CD4-positive, alpha-beta T cell treated with Interleukin-10 for 1 hour (primary cell): ENCODE measurements at places on chromosomes 1 and 21.
A peak's percentile ranks its signal among the peaks of the same experiment; 100 is the strongest.

DNA sequence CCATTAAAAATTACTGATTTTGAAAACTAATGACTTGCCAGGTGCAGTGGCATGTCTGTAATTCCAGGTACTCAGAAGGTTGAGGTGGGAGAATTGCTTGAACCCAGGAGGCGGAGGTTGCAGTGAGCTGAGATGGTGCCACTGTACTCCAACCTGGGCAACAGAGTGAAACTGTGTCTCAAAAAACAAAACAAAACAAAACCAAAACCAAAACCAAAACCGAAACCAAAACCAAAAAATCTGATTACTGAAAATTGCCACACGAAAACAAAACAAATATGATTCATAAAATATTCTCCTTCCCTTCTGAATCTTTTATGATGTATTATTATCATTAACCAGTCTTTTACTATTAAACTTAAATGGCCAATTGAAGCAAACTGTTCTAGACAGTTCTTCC, 74.1 kb downstream of the SERINC2 start:
- peak; percentile 57 for DNase-seq

DNA sequence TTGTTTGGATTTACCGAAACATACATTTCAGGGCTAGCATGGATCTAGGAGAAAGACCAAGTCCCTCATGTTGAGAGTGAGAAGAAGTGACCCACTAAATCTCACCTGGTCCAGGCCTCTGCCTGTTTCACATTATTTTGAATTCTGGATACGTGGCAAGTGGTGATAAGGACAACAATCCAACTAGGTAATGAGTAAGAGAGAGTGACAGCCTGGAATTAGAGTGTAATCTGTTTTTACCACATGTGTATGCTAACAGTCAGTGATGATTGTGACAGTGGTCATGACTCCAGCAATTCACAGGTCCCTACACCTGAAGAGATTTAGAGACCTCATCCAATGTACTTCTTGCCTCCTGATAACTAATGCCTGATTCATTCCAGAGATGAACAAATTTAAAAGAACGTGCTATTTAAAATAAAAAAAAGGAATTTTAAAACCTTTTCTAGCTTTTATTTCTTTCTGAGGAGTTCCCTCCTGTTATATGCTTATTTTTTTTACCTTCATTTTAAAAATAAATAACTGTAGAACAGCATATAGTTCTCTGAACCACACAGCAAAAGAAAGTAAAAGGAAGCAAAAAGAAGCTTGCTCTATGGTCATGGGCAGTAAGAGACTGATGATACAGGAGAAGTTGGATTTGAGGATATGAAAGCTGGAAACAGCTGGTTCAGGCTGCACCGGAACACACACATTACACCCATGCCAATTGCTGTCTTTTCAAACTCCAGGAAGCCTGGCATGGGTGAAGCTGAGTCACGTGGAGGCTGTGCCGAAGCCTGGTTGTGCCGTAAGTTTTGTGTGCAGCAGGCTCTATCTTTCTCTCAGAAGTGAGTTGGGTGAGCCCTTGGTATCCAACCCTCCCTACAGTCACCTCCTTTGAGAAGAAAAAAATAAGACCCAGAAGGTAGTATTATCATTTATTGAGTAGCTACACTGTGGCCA, 14.7 kb downstream of the C1orf116 start:
- no peak for DNase-seq

- DNase-seq, result no peak
Observed at GRCh38 chr1:169970114-169970513, 76.4 kb upstream of the SCYL3 start.

- no peak for DNase-seq
Observed at GRCh38 chr21:36193200-36193599, 36.6 kb downstream of the DOP1B start.

- peak; percentile 48 for DNase-seq
Observed at GRCh38 chr1:150765296-150765976, at the start of gene CTSS. TSS of gene CTSS (minus strand) at chr1:150765778. CDS start at chr1:150764763, 1,015 bp downstream.

GRCh38 chr1:83990734-83991133, 8.2 kb downstream of the TTLL7 start:
- no peak for DNase-seq

DNA sequence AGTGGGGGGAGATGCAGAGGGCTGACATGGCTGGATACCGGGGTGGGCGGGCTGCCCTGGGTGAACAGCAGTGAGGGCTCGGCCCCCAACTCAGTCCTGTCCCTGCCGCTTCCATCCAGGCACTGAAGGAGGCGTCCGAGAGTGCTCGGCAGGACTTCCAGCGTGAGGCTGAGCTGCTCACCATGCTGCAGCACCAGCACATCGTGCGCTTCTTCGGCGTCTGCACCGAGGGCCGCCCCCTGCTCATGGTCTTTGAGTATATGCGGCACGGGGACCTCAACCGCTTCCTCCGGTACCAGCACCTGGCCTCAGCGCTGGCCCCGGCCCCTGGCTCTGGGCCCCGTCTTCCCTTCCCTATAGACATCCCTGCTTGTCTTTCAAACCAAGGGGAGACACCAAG, 15.6 kb downstream of the NTRK1 start:
- DNase-seq, result no peak

DNA sequence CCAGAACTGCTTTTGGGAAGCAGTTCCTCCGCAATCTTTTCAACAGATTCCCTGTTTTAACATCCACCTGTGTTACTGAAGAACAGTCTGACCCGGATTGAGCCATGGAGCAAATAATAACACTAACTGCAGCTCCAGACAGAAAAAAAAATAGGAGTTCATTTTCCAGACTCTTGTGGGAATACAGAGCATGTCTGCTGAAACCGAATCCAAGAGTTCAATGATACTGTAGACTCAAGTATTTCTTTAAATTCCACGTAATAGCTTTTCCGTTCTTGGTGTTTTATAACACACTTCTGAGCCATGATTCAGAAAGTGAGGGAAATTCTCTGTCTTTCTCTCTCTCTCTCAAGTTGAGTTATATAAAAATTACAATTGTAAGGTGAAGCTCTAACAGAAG, 60.6 kb downstream of the DDAH1 start:
- DNase-seq, result no peak

DNA sequence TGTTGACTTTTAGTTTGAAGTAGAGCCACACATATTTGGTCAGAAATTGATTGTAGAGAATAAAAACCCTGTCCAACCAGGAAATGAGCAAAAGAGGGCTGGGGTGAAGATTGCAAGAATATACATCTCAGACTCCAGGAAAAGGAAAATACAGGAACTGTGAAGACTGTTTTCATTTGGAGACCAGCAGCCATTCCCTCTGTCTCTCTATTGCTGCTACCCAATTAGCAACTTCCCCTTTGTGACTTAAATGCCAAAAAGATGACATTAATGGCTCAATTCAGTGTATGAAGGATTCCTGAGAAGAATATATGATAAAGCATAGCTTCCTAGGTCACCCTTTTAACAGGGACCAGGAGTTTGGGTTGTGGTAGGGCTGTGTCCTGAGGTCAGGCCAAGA, 31.6 kb upstream of the CEP350 start:
- DNase-seq, result no peak

- DNase-seq, result no peak
Observed at GRCh38 chr1:239025223-239025622, 361.1 kb upstream of the CHRM3 start.

DNA sequence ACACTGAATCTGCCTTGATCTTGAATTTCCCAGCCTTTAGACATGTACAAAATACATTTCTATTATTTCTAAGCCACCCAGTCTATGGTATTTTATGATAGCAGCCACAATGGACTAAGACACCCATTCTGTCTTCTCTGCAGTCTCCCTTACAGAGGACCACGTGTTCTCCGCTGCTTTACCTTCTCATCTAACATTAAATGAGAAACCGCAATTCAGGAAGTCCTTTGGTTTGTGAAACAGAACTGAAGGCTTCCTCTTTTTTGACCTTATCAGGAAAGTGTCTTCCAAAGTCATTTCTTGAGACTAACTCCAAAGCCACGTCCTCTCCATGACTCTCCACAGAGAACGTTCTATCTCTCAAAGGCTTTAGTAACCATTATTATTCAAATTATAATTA, 560.1 kb downstream of the OMA1 start:
- no peak for DNase-seq

DNA sequence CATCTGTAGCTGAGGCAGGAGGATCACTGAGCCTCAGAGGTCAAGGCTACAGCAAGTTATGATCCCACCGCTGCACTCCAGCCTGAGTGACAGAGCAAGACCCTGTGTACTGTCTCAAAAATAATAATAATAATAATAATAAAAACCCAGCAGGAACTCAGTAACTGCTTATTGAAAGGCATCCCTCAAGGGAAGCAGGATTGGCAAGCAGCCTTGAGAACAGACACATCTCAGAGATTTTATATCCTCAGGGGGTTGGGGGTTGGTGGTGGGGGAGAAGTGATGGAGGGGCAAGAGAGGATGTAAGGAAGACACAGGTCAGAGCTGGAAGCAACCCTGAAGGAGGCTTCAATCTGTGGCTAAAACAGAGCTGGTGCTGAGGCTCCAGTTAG, 29.6 kb downstream of the GNB1 start:
- DNase-seq, result no peak

GRCh38 chr21:36692114-36692834, 6.6 kb upstream of the SIM2 start:
- DNase-seq, result no peak

DNA sequence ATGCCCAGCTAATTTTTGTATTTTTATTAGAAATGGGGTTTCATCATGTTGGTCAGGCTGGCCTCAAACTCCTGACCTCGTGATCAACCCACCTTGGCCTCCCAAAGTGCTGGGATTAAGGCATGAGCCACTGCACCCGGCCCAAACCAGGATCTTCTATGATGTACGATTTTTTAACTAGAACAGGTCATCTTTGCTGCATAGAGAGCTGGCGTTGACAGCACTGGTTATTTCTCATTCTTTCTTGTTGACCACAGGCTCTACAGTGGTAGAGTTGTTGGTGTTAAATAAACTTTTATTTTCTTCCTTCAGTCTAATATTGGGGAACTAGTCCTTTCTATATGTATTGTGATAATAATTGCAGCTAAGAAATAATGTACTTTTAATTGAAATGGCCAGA, 3.8 kb upstream of the MAB21L3 start:
- DNase-seq, result no peak

DNA sequence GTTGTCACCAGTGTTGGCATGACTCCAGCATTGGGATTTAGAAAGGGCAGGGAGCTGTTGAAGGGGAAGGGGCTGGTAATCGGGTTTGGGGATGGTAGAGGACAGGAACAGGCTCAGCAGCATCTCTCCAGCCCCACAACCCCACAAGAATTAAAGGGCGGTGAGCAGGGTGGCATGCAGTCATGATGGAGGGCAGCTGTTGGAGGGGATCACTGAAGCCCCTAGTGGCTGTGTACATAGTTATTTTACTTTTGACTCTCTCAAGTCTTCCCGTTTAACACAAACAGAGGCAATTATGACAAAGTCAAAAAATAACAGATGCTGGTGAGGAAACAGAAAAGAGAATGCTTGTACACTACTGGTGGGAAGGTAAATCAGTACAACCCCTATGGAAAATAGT, 213.8 kb downstream of the URB2 start:
- DNase-seq, result no peak

DNA sequence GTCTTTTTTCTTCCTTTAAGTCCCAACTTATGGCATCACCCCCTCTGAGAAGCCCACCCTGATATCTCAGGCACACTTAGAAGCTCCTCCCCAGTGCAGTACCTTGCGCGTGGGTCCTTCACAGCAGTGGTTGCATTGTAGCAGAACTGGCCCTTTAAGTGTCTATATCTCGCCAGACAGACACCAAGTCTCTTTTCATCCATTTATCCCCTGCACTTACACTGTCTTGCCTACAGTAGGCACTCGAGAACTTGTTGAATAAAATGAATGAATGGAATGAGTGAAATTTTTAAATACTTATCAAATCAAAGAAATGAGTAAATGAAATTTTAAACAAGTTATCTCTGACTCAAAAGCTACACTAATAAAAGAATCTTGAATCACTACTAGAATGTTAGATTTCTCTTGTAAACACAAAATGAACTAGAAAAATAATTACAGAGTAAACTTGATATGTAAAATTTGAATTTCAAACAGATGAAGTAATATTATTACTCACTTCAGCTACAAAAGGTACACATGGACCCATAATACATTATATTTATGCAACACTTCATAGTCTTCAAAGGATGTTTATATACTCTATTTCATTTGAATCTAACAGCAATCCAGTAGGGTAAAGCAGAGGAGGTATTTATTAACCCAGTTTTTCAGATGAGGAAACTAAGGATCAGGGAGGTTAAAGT, 54.7 kb upstream of the MAN1A2 start:
- DNase-seq, result peak; percentile 58

DNA sequence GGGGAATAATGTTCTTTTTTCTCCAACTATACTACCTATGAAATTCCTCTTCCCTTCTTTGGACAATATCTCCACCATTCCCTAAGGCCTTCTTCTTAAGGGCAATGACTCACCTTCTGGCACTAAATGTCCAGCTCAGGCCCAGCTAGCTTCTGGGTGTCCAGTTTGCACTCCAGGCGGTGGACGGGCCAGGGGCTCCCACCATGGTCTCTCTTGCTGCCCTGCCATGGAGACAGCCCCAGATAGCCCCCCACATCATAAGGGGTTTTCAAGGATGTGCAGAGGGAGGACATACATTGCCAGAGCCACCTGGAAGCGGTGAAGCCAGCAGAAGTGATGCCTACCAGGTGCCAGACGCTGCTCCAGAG, 43.8 kb downstream of the C1orf198 start:
- no peak for DNase-seq

- no peak for DNase-seq
Observed at GRCh38 chr1:44409757-44410156, 4.7 kb downstream of the RNF220 start.

GRCh38 chr1:98704474-98704873, 43.0 kb downstream of the SNX7 start:
- no peak for DNase-seq

GRCh38 chr1:221308534-221309511, 429.6 kb downstream of the HLX start:
- no peak for DNase-seq

GRCh38 chr1:112257043-112257835, 138.8 kb upstream of the CTTNBP2NL start:
- DNase-seq, result no peak

DNA sequence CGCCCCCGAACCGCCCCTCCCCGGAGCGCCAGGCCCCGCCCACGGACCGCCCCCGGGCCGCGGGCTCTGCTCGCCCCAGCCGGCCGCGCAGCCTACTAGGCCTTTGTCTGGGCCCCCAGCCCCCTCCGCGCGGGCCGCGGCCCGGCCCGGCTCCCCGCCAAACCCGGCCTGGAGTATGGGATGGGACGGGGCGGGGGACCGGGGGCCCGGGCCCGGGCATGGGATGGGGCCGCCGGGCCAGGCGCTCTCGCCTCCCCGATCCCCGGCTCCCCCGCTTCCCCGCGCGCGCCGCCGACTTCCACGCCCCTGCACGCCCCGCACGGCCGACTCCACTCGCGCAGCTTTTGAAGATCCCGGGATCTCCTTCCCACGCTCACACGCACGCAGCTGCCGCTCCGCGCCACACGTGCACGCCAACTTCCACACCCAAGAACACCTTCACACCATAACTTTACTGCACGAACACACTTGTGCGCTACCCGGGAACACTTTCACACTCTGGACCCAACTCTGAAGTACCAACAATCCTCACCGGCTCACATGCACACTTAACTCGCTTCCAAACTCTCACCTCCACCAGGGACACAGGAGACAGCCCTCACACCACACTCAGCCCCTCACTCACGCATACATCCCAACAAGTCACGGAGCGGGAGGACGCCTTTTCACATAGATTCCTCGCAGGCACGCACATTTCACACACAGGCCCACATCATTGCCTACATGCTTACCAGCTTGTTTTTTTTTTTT, 437 bp upstream of the HSPG2 start:
- peak; percentile 62 for DNase-seq

GRCh38 chr1:48876330-48876785, 99.7 kb upstream of the BEND5 start:
- no peak for DNase-seq
